ENCODE measurements at places on chromosomes 4 and X.

- peak; percentile 28 for DNase-seq
Observed at GRCh38 chrX:71622576-71623450, 4.5 kb upstream of the CXCR3 start.

GRCh38 chrX:13662355-13662791 is 9.4 kb downstream of the TCEANC start:
- DNase-seq: no peak

DNA sequence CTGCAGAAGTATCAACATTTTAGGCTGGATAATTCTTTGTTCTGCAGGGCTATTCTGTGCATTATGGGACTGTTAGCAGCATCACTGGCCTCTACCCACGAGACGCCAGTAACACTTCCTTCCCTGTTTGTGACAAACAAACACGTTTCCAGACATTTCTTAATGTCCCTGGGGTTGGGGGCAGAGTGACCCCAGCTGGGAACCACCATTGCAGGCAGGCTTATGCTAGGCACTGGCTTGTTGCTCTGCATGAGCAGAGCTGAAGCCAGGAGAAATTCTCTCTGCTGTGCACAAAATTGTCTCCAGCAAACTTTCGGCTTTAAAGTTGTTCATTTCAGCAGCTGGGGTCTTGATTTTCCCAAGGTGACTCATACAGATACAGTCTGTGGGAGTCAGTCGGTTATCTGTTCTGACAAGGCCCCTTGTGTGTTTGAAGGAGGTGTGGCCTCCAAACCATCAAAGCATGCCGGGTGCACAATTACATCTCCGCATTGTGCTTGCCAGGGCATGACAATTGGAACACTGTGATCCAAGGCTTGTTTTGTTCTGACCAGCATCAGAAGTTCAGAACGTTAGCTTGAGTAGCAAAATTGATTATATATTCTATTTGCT is 156.4 kb upstream of the BOD1L1 start:
- DNase-seq: no peak

GRCh38 chr4:141169391-141169790 is 36.1 kb upstream of the RNF150 start:
- DNase-seq: no peak

DNA sequence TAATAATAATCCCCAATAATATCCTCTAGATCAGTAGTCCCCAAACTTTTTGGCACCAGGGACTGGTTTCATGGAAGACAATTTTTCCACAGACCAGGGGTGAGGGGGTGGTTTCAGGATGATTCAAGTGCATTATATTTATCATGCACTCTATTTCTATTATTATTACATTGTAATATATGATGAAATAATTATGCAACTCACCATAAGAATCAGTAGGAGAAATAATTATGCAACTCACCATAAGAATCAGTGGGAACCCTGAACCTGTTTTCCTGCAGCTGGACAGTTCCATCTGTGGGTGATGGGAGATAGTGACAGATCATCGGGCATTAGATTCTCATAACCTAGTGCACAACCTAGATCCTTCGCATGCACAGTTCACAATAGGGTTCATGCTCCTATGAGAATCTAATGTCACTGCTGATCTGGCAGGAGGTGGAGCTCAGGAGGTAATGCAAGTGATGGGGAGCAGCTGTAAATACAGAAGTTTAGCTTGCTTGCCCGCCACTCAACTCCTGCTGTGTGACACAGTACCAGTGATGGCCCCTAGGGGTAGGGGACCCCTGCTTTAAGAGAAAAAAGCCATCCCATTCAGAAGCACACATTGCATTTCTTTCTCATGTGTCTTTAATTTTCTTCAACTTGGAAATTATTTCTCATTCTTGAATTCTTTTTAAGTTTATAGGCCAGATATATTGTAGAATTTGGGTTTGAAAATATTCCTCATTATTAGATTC is 16.0 kb upstream of the SH3RF1 start:
- DNase-seq: no peak

- DNase-seq: no peak
Observed at GRCh38 chr4:7023901-7024300, 19.3 kb upstream of the TADA2B start.

DNA sequence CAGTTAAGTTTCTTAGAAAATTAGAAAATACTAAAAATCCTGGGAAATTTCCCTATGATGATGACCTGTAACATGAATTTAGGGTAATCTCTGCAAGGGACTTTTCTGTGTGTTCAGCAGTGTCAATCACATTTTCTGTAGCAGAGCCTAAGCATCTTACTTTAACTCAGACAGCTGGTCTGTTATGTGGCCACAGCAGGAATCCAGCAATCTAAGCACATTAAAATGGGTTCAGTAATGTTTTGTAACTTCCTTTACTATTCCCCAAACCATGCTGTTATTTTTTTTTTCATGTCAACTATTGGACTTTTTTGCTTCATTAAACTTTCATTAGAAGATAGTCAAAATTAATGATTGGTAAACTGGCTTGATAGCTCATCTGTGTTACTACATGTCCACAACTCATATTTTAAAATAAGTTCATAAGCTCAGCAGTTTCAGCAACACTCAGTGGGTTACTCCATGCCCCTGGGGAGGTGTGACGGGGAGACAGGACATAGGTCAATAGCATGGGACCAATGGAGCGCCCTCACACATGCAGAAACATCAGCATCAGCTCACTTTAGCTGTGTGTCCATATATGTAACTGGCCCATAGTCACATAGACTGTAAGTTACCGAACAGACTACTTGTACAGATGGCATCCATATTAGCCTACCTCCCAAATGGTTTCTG is 168.0 kb upstream of the PACRGL start:
- no peak for DNase-seq

GRCh38 chr4:142434519-142435224 is 411.4 kb downstream of the INPP4B start:
- DNase-seq: no peak

DNA sequence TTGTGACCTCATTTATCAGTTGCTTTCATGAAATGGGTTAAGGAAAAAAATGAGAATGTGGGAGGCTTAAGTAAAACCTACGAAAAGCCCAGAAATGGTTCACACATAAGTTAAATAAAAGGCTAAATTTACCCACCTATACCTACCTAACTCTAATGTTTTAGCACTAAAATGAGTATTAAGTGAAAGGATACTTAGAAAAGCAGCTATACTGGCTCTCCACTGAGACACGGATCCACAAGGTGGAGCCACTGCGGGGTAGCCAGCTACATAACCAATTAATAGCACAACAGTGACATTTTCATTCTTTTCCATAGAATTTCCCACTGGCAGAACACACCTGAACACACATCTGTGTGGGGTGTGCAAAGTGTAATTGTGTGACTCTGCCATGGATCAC is 101.9 kb downstream of the MAML3 start:
- DNase-seq: peak; percentile 14

DNA sequence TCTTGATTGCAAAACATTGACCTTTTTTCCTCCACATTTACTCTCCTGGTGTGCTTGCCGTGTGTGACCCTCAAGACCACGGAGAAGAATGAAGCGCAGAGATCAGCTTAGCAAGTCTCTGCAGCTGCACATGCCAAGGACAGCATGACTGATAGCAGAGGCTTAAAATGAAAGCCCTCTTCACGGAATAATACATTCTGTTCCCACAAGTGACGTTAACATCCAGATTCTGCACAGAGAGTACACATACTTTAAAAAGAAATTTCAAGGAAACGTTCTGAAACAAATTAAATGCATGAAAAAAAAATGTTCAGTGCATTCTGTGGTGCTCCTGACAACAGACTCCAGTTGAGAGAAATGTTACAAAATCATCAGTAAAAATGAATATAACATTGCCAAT is 60.9 kb downstream of the SLC7A11 start:
- no peak for DNase-seq

DNA sequence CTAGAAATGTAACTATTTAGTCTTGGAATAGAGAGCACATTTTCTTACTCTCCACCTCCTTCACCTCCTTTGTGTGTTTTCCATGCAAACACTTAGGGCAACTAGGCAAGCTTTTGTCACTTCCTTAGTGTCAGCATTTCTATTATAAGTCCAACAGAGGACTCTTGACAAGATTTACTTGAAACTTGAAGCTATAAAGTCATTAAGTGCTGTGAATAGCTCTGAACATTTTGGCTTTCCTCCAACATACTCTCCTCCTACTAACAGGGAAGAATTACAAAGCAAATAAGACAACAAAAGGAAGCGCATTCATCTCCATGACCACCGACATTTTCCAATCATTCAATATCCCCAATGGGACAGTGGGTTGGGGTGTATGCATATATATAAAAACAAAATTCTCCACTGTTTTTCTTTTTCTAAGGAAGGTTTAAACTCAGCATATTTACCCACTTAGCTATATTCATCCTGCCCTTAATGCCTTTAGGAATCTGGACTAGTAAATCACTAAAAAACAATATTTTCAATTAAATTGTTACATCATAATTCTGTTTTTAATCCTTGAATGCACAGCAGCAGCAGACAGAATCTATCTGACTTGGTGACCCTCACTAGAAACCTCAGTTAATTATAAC is 264.6 kb downstream of the SNCA start:
- peak; percentile 88 for DNase-seq

DNA sequence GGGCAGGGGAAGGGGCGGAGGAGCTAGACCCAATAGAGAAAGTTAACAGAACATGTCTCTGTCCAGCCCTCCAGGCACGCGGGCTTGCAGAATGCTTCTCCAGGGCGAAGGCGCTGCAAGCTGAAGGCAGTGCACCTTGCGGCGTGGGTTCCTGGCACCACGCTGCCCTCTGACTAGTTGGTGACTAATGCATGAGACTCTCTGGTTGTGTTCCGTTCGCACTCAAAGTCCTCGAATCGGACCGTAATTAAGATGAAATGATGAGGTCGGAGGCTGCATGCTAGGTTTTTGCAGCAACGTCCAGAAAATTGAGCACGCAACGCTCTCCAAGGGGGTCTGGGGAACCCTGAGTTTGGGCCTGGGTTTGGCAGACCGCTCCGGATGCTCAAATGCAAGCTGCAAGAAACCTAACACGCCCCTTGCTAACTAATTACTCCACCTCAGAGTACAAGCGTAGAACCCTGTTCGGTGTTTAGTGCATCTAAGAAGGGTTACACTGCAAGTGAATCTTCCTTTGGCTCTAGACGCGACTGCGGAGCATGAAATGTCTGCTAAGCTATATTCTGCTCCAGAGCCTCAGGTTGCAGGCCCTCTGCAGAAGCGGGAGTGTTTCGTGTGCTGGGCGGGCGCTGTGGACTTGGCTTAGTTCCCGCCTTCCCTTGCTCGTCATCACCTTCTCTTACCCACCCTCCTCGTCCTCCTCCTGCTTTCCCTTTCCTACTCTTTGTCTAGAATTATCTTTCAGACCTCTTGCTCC is 57.1 kb upstream of the NKAP start:
- no peak for DNase-seq

DNA sequence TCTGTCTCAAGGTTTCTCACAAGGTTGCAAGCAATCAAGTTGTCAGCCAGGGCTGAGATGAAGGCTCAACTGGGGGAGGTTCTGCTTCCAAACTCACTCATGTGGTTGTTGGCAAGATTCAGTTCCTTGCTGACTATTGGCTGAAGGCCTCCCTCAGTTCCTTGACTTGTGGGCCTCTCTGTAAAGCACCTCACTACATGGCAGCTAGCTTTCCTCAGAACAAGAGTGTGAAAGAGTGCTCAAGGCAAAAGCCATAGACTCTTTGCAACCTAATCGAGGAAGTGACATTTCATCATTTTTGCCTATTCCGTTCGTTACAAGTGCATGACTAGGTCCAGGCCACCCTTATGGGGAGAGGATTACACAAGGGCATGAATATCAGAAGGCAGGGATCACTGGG is 52.0 kb downstream of the CXorf58 start:
- DNase-seq: no peak

- DNase-seq: no peak
Observed at GRCh38 chr4:147950841-147951240, 219.0 kb downstream of the ARHGAP10 start.

DNA sequence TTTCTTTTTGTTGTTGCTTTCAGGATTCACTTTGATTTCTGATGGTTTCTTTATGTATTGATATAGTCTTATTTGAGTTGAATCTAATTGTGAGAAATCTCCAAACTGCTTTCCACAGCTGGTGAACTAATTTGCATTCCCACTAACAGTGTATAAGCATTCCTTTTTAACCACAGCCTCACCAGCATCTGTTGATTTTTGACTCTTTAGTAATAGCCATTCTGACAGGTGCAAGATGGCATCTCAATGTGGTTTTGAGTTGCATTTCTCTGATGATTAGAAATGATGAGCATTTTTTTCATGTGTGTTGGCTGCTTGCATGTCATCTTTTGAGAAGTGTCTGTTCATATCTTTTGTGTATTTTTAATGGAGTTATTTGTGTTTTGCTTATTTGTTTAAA is 1023.1 kb downstream of the SH3BGRL start:
- DNase-seq: no peak

DNA sequence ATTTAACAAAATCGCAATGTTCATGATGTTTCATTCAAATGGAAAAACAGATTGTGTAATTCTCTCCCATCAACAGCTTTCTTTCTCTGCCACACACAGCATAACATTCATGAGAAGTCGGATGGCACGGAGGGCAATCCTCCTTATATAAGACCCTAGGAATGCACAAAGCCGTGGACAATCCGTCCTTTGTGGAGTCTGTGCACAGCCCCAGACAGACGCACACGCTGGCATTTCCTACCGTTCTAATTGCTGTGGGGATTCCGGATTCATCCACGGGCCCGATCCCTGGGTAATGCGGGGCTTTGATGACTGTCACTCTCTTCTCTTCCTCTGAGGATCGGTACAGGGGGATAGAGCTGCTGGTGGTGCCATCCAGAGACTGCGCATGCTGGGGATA is 121.9 kb upstream of the PDLIM3 start:
- DNase-seq: no peak

DNA sequence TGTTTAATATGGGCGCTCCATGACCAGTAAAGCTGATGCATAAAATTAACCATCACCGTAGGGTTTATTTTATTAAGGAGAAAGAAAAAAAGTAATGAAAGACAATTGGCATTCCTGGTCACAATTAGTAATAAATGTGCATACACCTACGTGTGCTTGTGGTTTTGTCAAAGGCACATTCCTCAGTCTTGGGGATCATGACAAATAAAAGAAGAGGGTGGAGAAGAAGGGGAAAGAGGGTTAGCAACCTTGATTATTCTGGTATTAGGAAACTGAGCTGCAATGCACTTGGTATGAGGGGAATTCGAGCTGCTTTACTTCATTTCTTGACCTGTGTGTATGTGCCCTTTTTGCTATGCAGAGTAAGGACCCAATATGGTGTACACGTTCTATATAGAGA is 1798.3 kb upstream of the PCDH7 start:
- no peak for DNase-seq

GRCh38 chr4:84931961-84932360 is 34.5 kb downstream of the WDFY3 start:
- DNase-seq: no peak

DNA sequence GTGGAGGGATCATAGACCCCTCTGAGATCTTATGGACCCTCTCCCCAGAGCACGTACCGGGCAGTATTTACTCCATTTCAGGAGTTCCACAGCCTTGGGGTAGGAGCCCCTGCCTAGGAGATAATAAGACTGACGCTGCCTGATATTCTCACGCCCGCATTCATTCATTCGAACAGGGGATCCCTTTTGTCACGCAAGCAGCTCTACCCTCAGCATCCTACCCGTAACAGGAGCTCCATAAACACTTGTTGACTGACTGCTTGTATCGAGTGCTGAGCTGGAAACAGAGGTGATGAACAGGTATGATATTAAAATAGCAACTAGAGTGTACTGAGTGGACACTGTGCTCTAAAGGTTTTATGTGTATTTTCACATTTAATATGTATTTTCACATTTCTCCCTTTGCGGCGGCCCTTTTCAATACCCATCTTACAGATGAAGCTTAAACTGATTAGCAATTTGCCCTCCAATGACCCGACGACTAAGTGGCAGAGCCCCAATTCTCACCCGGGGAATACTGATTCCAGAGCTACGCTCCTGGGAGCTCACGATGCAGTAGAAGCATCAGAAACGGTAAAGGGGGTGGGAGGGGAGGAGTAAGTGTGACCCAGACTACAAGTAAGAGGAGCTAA is 888 bp downstream of the RAB28 start:
- DNase-seq: no peak
